ENCODE measurements at places on chromosomes 3 and 15.
A peak's percentile ranks its signal among the peaks of the same experiment; 100 is the strongest.

- no peak for DNase-seq
Observed at GRCh38 chr15:88580532-88580931, 34.1 kb upstream of the DET1 start.

DNA sequence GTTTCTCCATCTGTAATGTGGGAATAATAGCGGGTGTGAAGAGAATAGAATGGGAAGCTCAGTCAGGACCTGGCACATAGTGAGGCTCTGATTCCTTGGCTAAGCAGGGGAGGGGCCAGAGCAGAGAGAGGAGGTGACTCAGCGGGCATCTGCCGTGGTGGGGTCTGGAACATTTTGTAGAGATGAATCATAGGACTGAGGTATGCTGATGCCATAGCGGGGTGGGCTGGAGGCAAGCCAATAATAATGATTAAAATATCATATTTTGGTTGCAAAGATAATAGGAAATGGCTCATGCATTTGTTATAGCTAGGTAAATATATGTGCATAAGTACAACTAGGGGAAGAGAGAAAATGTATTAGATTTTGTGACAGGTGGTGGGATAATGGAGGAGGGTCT, 11.2 kb downstream of the TGM4 start:
- DNase-seq = no peak

GRCh38 chr15:63157891-63158431, 684 bp upstream of the RPS27L start:
- no peak for DNase-seq

- DNase-seq = no peak
Observed at GRCh38 chr3:8540456-8540855, 38.8 kb downstream of the LMCD1 start.

DNA sequence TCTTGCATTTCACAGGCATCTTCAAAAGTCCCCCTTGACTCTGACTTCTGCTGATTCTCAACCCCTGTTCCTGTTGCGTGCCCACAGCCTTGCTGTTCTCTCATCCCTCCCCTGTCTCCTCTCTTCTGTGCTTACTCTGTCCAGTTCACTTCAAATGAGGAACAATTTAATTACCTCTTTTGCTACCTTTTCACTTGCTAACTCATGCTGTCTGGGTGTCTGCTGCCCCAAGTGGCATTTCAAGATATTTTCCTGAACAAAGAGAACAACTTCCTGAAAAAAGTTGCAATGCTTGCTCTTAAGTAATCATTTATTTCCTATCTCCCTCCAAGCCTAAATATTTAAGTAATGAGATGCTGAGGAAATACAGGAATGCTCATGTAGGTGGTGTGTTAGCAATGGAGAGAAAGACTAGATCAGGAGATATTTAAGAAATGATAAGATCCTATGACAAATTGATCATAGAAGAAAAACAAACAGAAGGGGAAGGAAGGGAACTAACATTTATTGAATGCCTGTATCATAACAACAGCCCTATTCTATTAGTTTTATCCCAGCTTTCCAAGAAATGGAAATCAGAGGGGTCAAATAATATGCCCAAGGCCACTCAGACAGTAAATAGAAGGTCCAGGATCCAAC, 42.2 kb downstream of the SV2B start:
- DNase-seq = no peak

DNA sequence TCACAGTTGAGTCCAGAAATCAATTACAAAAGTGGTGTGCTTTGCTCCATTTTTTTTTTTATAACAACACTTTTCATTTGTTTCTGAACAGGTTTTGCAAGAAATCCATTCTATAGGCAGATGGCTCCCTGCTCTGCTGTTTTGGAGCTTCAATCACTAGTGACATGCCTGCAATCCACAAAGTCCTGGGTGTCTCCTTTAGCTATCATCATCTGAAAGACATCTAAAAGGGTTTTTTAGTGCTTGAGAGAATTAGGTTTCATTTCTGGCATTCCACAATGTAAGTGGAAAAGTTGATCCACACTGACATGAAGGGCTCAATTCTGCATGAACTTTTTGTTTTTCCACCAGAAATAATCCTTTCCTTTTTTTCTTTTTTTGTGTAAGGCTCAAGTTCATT, 24.0 kb upstream of the MEIS2 start:
- DNase-seq = no peak

DNA sequence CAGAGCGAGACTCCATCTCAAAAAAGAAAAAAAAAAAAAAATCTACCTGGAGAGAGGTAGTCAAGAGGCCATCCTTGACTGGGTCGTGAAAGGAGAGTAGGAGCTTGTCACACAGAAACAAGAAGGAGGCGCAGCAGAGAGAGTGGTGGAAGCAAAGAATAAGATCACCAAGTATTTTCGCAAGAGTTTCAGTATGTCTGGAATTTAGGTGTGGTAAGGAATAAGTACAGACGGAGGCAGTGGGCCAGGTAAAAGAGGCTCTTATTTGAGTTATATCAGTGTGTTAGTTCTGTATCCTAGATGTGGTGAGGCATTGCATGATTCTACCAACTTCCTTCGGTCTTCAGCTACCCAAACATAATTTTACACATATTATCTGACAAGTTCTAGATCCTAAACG, 14.6 kb upstream of the ATP10A start:
- DNase-seq = no peak

DNA sequence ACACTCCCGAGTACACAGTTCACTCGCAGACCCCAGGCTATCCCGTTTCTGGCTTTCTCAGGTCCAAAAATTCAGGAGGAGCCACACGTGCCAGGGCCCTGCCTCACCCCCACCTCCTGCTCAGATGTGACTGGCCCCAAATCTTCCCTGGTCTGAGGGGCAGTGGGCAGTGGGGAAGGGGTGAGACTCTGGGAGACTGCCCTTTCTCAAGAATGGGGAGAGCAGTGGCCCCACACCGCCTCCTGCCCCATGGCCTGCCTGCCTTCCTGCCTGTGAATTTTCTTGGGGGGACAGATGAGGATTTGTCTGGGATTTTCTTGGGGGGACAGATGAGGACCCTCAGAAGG, 174.6 kb downstream of the MEGF11 start:
- DNase-seq = no peak

- no peak for DNase-seq
Observed at GRCh38 chr15:50876260-50876988, 32.1 kb upstream of the AP4E1 start.

DNA sequence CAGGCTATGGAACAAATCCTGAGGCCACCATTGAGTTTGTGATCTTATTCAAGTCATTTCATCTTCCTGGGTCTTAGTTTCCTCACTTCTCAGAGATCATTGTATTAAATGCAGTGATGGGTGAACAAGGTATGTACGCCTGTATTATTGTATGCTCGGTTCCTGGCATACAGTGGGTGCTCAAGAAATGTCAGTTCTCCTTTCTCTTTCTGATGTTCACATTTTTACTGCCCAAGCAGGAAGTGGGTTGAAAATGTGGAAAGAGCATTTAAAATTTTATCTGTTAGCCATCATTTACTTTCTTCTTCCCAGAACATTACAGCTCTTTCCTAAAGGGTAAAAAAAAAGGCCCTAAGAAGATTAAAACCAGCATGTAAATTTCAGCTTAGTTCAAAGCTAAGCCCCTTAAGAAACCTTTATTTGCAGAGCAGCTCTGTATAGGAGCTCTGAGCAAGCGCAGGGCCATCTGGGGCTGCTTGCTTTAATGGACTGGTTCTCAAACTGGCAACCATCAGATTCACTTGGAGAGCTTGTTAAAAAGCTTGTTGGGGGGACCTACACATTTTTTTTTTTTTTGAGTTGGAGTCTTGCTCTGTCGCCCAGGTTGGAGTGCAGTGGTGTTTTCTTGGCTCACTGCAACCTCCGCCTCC, 179.4 kb downstream of the CHST2 start:
- DNase-seq = no peak

GRCh38 chr3:123791417-123791816, 92.7 kb downstream of the MYLK start:
- DNase-seq = no peak

DNA sequence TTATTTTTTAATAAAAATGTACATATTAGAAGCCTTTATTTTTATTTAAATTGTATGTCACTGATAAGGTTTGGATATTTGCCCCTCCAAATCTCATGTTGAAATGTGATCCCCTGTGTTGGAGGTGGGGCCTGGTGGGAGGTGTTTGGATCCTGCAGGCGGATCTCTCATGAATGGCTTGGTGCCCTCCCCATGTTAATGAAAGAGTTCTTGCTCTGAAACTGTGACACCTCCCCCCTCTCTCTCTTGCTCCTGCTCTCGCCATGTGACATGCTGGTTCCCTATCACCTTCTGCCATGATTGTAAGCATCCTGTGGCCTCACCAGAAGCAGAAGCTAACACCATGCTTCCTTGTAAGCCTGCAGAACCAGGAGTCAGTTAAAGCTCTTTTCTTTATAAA, 13.0 kb downstream of the AGTR1 start:
- no peak for DNase-seq

DNA sequence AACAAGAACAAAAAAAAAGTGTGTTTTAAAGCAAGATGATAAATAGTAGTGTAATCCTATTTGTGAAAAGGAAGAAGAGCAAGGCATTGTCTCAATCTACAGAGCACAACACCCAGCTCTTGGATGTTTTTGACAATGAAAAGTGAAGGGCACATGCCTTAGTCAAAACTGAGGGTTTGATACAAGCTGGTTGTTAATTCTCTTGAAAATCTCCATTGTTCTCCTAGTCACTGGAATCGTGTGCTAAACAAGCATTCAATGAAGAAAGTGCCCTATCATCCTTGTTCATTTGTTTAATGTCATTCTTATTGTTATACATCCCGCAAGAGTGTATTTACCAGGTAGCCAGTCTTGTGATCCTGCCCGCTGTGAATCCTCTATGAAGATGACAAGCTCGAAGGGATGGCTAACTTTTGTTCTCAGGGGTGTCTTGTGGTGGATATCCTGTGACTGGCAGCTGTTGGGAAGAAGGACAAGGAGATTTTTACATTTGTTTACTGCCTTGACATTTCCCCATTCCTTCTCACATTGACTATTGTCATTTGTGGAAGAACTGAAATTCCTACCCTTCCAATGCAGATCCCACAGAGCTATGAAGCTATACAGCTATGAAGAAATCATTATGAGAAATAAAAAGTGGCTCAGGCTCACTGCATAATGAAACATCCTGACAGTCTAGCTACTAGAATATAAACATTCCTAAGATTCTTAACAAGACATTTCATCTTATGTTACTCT, 175.9 kb downstream of the VGLL3 start:
- DNase-seq = no peak

GRCh38 chr3:14804835-14805780, 13.7 kb upstream of the FGD5 start:
- DNase-seq = no peak

DNA sequence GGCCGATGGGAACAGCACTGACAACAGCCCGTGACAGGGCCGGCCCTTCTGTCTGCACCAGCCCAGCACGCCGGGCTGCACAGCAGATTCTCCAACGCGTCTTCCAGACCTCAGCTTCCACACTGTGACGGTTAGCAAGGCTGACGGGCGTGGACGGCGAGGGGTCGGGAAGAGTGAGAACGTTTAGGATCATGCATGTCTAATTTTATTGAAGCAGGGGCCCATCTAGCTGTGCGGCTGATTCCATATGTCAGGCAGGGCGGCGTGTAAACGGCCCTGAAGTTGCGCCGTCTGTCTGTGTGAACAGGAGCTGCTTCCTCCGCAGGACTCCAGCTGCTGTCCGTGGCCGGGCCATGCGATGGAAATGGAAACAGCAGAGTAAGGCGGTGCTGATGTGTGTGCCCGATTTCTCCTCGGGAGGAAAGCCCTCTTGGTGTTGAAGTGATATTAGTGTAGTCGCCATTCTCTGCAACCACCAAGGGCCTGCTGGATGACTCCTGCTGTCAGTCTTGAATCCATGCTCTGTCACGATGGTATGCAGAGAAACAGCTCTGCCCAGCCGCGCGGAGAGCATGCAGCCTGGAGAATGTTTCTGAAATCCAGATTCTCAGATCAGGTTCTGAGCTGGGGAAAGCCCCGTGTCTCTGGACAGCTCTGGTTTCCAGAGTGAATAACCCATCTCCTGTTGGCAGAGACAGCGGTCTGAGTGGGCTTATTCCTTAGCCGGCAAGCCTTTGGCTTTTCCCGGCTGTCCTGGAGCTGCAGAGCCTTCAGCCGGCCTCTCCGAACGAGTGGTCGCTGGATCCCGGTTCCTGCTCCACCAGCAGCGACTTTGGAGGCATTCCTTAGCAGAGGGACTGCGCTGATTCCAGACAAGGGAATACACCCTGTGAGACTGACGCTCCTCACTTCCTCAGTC, 158.1 kb upstream of the UBE3A start:
- DNase-seq = no peak

- no peak for DNase-seq
Observed at GRCh38 chr3:112004187-112004586, 5.5 kb downstream of the TAGLN3 start.

DNA sequence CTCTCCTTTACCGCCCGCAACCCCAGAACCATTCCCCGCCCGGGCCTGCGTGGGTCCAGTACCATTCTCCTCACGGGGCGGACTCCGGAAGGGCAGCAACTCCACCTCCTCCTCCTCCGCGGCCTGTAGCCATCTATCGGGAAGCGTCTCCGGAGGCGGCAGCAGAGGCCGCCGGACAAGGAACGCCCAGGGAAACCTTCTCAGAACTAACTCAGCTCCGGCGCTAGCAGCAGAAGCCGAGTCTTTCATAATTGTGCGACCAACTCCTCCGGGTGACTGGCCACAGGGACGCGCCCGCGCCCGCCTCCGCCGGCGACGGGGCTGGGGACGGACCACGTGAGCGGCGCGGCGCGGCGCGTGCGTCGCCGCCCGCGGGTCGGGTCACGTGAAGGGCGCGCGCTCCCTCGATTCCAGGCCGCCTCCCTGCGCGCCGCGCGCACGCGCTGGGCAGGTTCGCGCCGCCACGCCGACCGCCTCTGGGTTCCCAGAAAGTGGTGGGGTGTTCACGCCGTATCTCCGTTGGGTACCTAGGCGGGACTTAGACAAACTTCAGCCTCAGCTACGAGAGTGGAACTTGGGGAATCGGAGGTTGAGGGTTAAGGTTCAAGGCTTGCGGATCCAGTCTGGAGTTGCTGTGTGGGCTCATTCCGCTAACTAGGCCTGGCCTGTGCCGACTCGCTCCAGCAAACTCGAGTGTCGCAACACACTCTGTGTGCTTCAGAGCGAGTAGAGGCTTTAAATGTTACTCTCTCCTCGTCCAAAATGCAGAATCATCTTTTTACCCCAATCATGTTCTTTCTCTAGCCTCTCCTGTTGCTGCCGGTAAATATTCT, at the start of gene TRPM7:
Gene TRPM7 (minus strand): TSS at position 329 of the 833 bp plus-strand sequence. CDS start 264 bp downstream, at position 65.
- DNase-seq = peak; percentile 11

DNA sequence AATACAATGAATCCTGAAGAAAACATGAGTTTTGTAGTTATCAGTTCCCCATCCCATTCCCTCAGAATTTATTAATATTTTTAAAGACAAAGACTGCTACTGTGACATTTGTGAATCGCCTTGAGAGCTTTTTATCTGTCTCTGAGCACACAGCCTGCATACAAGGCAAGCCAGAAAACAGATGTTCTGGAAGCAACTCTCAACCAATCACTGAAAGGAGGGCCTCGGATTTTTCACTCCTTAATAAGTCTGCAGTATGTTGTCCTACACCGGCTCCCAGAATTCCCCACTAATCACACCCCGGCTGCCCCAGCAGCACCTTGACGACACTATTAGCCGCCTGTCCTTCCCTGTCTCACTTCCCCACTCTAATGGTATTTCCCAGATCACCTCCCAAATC, 138.5 kb downstream of the ZNF621 start:
- DNase-seq = no peak

GRCh38 chr3:32457971-32458471, 44.6 kb downstream of the CMTM6 start:
- DNase-seq = no peak

- DNase-seq = no peak
Observed at GRCh38 chr3:174529298-174529697, 329.8 kb upstream of the NAALADL2 start.

Measured in NCI-H1436 treated with DMSO at 0.1 percent for 48 hours (cell line).